ENCODE measurements at places on chromosomes 2 and 18.

DNA sequence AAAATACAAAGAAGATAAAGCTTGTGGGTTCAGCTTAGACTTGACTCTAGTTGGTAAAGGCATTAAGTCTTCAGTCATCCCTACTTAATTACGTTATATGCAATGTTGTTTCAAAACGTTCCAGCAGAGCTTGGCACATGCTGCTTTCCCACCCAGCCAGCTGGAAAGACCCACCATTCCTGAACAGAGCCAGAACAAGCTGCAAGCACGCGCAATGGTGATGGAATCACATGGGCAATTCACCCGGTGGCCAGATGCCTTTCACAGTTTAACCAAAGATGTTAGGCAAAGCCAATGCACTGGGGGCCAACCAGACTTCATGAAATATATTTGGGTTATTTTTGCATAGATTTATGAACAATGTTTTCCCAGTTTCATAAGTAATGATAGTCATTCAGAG, 123.4 kb upstream of the CDH20 start:
- DNase-seq: no peak

DNA sequence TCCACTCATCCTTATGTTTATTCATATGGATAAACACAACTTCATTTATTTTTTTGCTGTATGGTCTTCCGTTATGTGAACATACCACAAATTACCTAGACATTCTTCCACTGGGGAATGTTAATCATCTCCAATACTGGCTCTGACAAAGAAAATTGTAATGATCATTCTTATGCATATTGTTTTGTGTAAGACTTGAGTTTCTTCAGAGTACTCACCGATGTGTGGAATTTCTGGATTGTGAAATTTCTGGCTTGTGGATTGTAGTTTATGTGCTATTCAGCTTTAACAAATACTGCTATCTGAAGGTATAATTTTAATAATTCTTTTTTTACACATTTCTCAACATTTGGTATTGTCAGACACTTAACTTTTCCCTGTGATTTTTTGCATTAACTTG, 212.2 kb upstream of the THUMPD2 start:
- DNase-seq: no peak

- no peak for DNase-seq
These were observed 127.4 kb downstream of the CDC42EP3 start for GRCh38 chr2:37543999-37544557.

DNA sequence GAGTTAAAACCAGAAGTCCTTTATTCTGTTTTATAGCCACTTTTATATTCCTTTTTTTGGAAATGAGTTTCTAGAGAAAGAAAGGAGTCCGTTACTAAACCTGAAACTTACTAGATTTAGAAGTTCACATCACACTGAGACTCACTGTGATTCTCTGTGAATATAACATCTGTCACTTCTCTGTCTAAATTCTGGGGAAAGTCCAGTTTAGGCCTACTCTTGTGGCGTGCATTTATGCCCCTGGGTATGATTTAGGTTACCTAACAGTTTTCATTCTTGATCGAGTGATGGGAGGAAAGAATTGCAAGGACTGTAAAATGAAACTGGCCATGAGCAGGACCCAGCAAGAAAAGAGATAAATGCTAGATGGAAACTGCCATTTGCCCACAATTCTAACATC, 449.6 kb downstream of the SPAG16 start:
- no peak for DNase-seq

DNA sequence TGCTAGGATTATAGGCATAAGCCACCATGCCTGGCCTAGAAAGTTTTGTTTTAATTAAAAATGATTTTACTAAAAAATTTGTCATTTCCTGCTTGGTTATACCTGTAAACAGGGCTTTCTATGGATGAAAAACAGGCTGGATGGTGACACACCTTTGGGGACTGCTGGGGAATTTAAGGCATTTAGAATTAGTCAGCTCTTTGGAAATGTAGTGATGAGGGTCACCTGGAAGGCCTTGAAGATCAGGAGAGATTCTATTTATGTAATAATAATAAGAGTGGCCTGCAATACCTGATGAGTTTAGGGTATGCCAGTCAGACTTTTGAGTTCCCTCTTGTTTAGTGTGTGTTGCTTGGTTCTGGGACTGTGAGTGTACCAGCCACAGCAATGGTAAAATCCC, 51.1 kb downstream of the RALBP1 start:
- DNase-seq: no peak

Measured in activated naive CD4-positive, alpha-beta T cell treated with Interleukin-2 at 50 U/mL for 16 hours (primary cell).